Thyroid gland (tissue), 4 donors: ENCODE measurements at places on chromosomes 12 and 14. TPM values are rescaled to one million over a fixed set of nuclear protein-coding genes. Genes with fewer than 3 reads are reported as not detected.

The MSI1 gene
- total RNA-seq, result not detected

The SERPINA4 gene
- total RNA-seq, result not detected

The PPP4R3A gene
- 108 TPM for total RNA-seq

The FIGNL2 gene
- 1.6 TPM for total RNA-seq

The C12orf42 gene
- total RNA-seq, result not detected

The GPR162 gene
- total RNA-seq, result 0.45 TPM

The GALNT16 gene
- total RNA-seq, result 7.1 TPM

The FGF23 gene
- not detected for total RNA-seq

The RERG gene
- total RNA-seq, result 13.2 TPM

The GPR135 gene
- total RNA-seq, result 7.9 TPM

The PAWR gene
- 85.7 TPM for total RNA-seq

The L2HGDH gene
- 10.9 TPM for total RNA-seq

The C12orf54 gene
- total RNA-seq, result not detected

The WSCD2 gene
- 96.0 TPM for total RNA-seq

DNA sequence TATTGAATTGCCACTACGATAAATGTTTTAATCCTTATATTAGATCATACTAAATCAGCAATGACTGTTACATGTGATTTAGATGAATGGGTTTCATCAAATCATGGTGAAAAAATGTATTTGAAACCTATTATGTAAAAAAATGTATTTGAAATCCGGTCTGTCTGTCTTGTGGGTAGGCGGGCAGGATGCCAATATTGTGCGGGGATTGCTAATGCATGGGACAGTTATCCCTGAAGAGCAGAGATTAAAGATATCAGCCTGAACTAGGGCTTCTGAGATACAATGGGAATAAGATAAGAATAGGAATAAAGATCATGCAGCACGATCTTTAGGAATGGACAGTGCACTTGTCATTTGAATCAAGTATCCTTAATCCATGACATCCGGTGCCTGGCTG, 134.0 kb downstream of the PRKCH start:
- H3K36me3 ChIP-seq, result peaks cover 10% of the 10 kb centered on the region
- H3K4me1 ChIP-seq, result no peaks in the 10 kb centered on the region

DNA sequence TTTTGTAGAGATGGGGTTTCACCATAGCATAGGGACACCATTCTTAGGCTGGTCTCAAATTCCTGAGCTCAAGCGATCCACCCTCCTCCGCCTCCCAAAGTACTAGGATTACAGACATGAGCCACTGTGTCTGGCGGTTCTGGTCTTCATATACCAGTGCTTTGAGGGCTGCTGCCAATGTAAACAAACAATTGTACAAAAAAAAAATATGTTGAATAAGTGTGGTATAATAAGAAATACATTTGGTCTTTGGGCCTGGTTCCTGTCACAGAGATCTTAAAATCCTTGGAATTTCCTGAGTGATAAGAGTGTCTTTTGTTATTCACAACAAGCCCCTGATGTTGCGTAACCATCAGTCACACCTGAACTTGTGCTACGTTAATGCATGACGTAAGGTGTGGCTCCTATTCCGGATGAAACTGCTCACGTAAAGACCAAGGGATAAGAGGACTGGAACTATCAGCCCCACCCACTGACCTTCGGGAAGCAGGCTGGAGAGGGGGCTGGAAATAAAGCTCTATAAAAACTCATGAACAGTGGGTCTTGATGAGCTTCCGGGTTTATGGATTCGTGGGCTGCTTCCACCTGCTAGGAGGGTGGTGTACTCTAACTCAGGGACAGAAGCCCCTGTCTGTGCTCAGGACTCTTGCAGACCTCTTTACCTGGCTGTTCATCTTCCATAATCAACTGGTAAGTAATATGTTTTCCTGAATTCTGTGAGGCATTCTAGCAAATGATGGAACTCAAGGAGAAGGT, 16.5 kb upstream of the RIMKLB start:
- no peaks in the 10 kb centered on the region for H3K27me3 ChIP-seq
- no peak for DNase-seq
- no peaks in the 10 kb centered on the region for H3K36me3 ChIP-seq

GRCh38 chr12:105334001-105334400, 3.5 kb downstream of the C12orf75 start:
- no peak overlapping the region for H3K27ac ChIP-seq
- H3K4me3 ChIP-seq, result no peak overlapping the region
- no peaks in the 10 kb centered on the region for H3K27me3 ChIP-seq
- DNase-seq, result no peak
- H3K36me3 ChIP-seq, result no peaks in the 10 kb centered on the region

GRCh38 chr12:88579601-88580050, 645 bp downstream of the KITLG start:
- no peaks in the 10 kb centered on the region for H3K36me3 ChIP-seq
- no peaks in the 10 kb centered on the region for H3K4me1 ChIP-seq
- H3K27ac ChIP-seq, result peak overlapping the region; percentile 46
- peak overlapping the region; percentile 50 for H3K4me3 ChIP-seq

DNA sequence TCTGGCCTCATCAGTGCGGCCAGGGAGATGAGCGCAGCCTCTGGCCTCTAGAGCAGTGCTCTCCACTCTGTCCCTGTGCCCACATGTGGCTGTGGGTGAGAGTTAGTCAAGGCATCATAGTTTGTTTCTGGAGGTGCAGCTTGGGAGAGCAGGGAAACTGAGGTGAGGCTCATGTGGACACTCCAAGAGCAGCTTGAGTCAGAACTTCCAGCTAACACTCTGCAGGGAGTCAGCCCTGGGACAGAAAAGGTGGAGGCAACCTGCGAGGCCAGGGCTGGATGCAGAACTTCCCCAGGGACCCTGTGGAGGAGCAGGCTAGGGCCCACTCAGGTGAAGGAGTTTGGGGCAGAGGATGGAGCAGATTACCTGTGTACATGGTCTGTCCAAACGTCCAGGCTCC, 10.8 kb downstream of the ISCA2 start:
- no peak for DNase-seq
- H3K4me1 ChIP-seq, result peaks cover 9% of the 10 kb centered on the region

GRCh38 chr14:106633721-106634120, 1107.3 kb downstream of the TMEM121 start:
- no peak for DNase-seq
- H3K27me3 ChIP-seq, result no peaks in the 10 kb centered on the region
- no peak overlapping the region for H3K4me3 ChIP-seq
- H3K36me3 ChIP-seq, result no peaks in the 10 kb centered on the region

GRCh38 chr12:132620899-132621656, 2.5 kb downstream of the P2RX2 start:
- peaks cover 5% of the 10 kb centered on the region for H3K4me1 ChIP-seq
- no peak for DNase-seq

- no peaks in the 10 kb centered on the region for H3K36me3 ChIP-seq
- no peak for DNase-seq
- no peak overlapping the region for H3K27ac ChIP-seq
Observed at GRCh38 chr14:63175531-63175930, 28.7 kb upstream of the RHOJ start.

GRCh38 chr12:80698847-80699542, 8.4 kb upstream of the MYF6 start:
- DNase-seq, result no peak
- H3K4me3 ChIP-seq, result no peak overlapping the region
- no peaks in the 10 kb centered on the region for H3K36me3 ChIP-seq
- H3K27ac ChIP-seq, result no peak overlapping the region
- H3K4me1 ChIP-seq, result peaks cover 3% of the 10 kb centered on the region
- no peaks in the 10 kb centered on the region for H3K27me3 ChIP-seq

GRCh38 chr12:69284131-69284530, 44.8 kb downstream of the CPSF6 start:
- DNase-seq, result peak; percentile 61
- H3K27me3 ChIP-seq, result no peaks in the 10 kb centered on the region
- H3K36me3 ChIP-seq, result no peaks in the 10 kb centered on the region
- H3K4me3 ChIP-seq, result no peak overlapping the region

- H3K27me3 ChIP-seq, result no peaks in the 10 kb centered on the region
- no peak overlapping the region for H3K4me3 ChIP-seq
- DNase-seq, result no peak
- H3K27ac ChIP-seq, result no peak overlapping the region
Observed at GRCh38 chr12:100962086-100962712, 167.6 kb downstream of the ANO4 start.

GRCh38 chr12:47754881-47755280, 3.8 kb downstream of the RAPGEF3 start:
- peak; percentile 91 for DNase-seq
- peaks cover 11% of the 10 kb centered on the region for H3K36me3 ChIP-seq
- no peaks in the 10 kb centered on the region for H3K27me3 ChIP-seq
- H3K4me3 ChIP-seq, result no peak overlapping the region
- H3K27ac ChIP-seq, result peak overlapping the region; percentile 95

- no peak overlapping the region for H3K4me3 ChIP-seq
- H3K27ac ChIP-seq, result no peak overlapping the region
- no peak for DNase-seq
- H3K36me3 ChIP-seq, result no peaks in the 10 kb centered on the region
Observed at GRCh38 chr14:72801836-72802587, 91.9 kb downstream of the DPF3 start.

- H3K36me3 ChIP-seq, result no peaks in the 10 kb centered on the region
- H3K4me1 ChIP-seq, result peaks cover 58% of the 10 kb centered on the region
- H3K27ac ChIP-seq, result peak overlapping the region; percentile 57
- peak; percentile 75 for DNase-seq
Observed at GRCh38 chr12:57899010-57899662, 42.2 kb upstream of the ATP23 start.

GRCh38 chr12:129556082-129556481, 347.7 kb downstream of the TMEM132D start:
- H3K27ac ChIP-seq, result no peak overlapping the region
- H3K4me3 ChIP-seq, result no peak overlapping the region
- no peaks in the 10 kb centered on the region for H3K36me3 ChIP-seq

- no peaks in the 10 kb centered on the region for H3K36me3 ChIP-seq
- no peak for DNase-seq
- H3K4me3 ChIP-seq, result no peak overlapping the region
- H3K4me1 ChIP-seq, result no peaks in the 10 kb centered on the region
- H3K27ac ChIP-seq, result no peak overlapping the region
Observed at GRCh38 chr14:87540339-87540738, 452.6 kb downstream of the GALC start.

- no peaks in the 10 kb centered on the region for H3K27me3 ChIP-seq
- H3K4me1 ChIP-seq, result peaks cover 19% of the 10 kb centered on the region
- no peaks in the 10 kb centered on the region for H3K36me3 ChIP-seq
- no peak overlapping the region for H3K4me3 ChIP-seq
- no peak for DNase-seq
Observed at GRCh38 chr12:13082861-13083260, 20.6 kb downstream of the GSG1 start.

DNA sequence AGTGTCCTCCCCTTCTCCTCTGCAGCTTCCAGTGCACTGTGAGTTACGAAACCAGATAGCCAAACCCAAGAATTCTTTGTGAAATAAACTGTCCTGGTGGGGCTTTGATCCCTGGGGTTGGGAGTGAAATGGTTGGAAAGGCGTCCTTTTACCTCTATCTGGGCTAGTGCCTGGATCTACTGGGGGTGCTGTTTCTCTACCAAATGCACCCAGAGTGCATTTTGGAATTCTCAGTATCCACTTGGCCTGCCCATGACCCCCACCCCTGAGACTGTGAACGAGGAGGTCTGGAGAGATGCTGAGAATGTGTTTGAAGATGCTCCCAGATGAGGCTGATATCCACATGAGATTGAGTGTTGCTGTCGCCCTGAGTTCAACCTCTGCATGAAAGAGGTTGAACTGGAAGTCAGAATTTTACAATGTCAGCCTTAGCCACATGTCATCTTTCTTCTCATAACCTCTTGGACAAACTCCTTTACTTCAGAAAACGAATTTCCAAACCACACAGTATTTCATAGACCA, 87.1 kb upstream of the CLMN start:
- H3K27ac ChIP-seq, result no peak overlapping the region
- DNase-seq, result no peak
- H3K4me3 ChIP-seq, result no peak overlapping the region
- no peaks in the 10 kb centered on the region for H3K36me3 ChIP-seq
- no peaks in the 10 kb centered on the region for H3K4me1 ChIP-seq

GRCh38 chr12:6093764-6094163, 30.7 kb downstream of the VWF start:
- no peak overlapping the region for H3K27ac ChIP-seq
- no peaks in the 10 kb centered on the region for H3K27me3 ChIP-seq
- DNase-seq, result no peak
- peaks cover 23% of the 10 kb centered on the region for H3K4me1 ChIP-seq
- no peak overlapping the region for H3K4me3 ChIP-seq

DNA sequence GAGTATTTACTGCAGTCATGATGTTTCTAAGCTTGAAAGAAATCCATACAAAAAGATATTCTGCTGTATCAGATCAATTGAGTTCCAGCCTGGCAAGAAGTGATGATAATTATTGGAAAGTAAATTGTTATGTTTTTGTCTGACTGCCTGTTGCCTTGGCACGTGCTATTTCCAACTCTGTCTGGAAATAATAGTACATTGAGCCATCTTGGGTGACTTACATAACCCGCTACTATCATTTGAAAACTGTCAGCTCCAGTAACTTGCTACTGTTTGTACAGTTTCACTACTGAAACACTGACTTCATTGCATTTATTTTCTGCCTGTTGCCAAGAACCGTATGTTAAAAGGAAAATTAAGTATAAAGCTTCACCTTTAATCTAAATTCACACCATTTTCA, 318.6 kb downstream of the ITPR2 start:
- DNase-seq, result no peak
- H3K4me3 ChIP-seq, result no peak overlapping the region

DNA sequence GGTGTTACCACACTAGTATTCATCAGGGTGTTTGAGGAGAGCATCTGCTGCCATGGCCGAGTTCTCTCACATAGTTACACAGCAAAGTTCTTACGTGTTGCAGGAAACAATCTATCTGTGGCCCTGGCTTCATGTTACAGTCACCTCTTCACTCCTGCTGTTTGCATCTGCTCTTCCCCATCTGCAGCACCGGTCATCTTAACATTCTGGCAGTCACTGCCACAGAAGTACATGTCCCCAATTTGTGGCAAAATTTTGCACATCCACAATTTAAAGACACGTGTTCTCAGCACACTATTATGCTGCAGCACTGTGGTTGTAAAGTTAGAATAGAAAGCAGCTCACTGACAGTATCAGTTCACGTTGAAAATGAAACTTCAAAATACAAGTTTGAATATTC, 23.2 kb downstream of the MAPK1IP1L start:
- H3K27ac ChIP-seq, result no peak overlapping the region
- H3K4me3 ChIP-seq, result no peak overlapping the region
- H3K27me3 ChIP-seq, result no peaks in the 10 kb centered on the region

GRCh38 chr14:90677484-90678050, 138.7 kb downstream of the TTC7B start:
- no peaks in the 10 kb centered on the region for H3K36me3 ChIP-seq
- H3K27ac ChIP-seq, result no peak overlapping the region
- DNase-seq, result no peak

- DNase-seq, result no peak
- no peak overlapping the region for H3K4me3 ChIP-seq
- H3K36me3 ChIP-seq, result no peaks in the 10 kb centered on the region
- H3K4me1 ChIP-seq, result peaks cover 23% of the 10 kb centered on the region
- H3K27me3 ChIP-seq, result no peaks in the 10 kb centered on the region
Observed at GRCh38 chr12:116459011-116459875, 99.9 kb upstream of the MAP1LC3B2 start.

GRCh38 chr12:113005762-113006161, 27.4 kb downstream of the OAS2 start:
- H3K36me3 ChIP-seq, result no peaks in the 10 kb centered on the region
- no peak overlapping the region for H3K4me3 ChIP-seq
- no peak overlapping the region for H3K27ac ChIP-seq
- no peaks in the 10 kb centered on the region for H3K27me3 ChIP-seq
- no peak for DNase-seq

- H3K27me3 ChIP-seq, result no peaks in the 10 kb centered on the region
- no peak overlapping the region for H3K4me3 ChIP-seq
- no peak for DNase-seq
Observed at GRCh38 chr14:102901633-102902032, 20.8 kb upstream of the AMN start.
